Heart right ventricle (tissue), 16 donors: ENCODE measurements at places on chromosomes 12 and 14. TPM values are rescaled to one million over a fixed set of nuclear protein-coding genes. Genes with fewer than 3 reads are reported as not detected.
A peak's percentile ranks its signal among the peaks of the same experiment; 100 is the strongest.

FOXN4 gene
- total RNA-seq, result not detected

VRTN gene
- not detected for total RNA-seq

NOVA1 gene
- 1.7 TPM for total RNA-seq

MYH6 gene
- total RNA-seq, result 500 TPM

GARIN6 gene
- not detected for total RNA-seq

KRT3 gene
- total RNA-seq, result not detected

NOXRED1 gene
- 0.40 TPM for total RNA-seq

CLEC2B gene
- total RNA-seq, result 4.5 TPM

SYT1 gene
- total RNA-seq, result 0.07 TPM

SLCO1C1 gene
- 1.4 TPM for total RNA-seq

INHBE gene
- not detected for total RNA-seq

MYO1A gene
- total RNA-seq, result not detected

STAB2 gene
- 0.03 TPM for total RNA-seq

- no peak for DNase-seq
These were observed 13.0 kb downstream of the MTA1 start for GRCh38 chr14:105432657-105433056.

- DNase-seq, result no peak
These were observed 152.5 kb upstream of the TMEM132C start for GRCh38 chr12:128114485-128114884.

DNA sequence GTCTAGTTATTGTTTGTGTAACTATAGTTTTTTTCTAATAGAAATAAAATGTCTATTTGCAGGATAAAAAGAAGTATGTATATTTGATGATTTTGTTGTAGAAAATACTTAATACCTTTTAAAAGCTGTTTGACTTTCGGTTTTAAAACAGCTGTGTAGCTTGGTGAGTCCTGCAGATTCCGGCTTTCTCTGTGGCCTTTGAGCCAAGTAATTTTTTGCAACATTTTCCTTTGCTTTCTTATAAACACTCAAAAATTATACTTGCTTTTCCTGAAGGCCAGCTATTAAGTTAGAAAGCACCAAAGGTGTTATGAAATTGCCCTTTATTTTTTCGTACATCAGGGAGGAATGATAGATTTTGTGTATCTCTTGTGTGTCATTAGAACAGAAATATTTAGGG lies 63.6 kb downstream of the CRADD start:
- no peak for DNase-seq

DNA sequence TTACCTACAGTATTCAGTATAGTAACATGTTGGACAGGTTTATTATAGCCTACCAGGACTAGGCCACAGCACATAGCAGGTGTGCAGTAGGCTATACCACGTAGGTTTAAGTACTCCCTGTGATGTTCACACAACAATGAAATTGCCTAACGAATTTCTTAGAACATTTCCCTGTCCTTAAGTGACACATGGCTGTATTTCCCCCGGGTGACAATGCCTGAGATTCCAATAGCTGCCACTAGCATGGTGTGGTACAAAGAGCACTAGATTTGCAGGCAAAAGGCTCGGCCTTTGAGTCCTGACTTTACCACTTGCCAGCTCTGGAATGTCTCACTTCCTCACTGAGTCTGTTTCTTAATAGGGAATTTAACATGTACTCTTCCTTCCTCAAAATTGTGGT lies 19.7 kb downstream of the PTPN21 start:
- no peak for DNase-seq

- no peak for DNase-seq
These were observed 29.6 kb downstream of the VRK1 start for GRCh38 chr14:96826818-96827217.

GRCh38 chr12:108693186-108693730 lies 38.1 kb downstream of the CORO1C start:
- DNase-seq, result no peak

DNA sequence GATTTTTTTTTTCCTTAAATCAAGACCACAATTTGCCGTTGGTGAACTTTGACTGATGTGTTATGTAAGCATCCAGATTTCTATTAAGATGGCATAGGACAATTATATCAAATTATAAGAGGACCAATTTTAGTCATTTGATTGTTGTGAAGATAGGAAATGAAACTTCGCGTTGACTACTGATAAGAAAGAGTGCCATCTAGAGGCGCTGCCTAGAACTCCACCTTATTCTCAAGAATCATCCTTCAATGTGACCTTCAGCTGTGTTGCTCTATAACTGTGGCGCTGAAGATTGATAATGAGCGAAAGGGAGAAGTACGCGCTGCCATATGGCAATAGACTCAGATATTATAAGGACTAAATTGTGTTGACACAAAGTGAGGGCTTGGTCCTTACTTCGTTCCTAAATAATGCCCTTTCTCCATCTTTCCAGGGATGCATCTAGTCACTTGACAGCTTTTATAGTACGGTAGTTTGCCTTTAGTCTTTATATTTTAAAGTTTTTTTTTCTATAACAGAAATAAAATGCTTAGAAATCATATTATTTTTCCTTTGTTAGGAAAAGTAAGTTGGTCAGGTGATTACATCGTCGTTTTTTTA lies 350.8 kb upstream of the STXBP6 start:
- DNase-seq, result no peak

- no peak for DNase-seq
These were observed 1262.9 kb downstream of the TMEM121 start for GRCh38 chr14:106789318-106789717.

DNA sequence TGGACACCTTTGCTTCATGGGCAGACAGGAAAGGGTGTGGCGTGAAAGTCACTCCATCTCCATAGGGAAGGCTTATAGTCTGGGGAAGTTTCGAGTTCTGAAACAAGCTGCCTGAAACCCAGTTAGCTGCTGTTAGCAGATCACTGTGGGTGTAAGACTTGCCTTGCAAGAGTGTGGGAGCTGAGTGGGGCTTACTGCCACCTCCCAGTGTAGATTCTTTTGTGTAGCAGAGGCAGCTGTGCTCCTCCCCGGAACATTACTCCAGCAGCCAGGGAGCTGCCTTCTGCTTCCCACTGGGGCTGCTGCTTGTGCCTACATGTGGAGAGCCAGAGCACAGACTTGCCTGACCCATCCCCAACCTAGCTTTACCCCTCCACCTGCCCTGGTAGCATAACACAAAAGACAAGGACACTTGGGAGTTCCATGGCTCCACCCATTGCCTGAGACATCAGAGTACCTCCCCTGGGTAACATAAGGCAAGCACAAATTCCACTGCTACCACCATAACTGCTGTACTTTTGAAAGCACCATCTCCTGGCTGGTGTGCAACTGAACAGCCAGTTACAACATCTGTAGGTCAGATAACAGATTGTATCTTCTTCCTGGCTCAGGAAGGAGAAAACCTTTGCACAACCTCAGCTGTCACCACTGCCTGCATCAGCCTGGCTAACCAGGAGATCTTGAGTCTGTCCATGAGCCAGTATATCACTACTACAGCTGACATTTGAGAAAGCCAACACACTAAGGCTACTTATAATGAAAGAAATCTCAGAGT lies 69.5 kb downstream of the ADAMTS20 start:
- DNase-seq, result no peak

- DNase-seq, result no peak
These were observed 3.3 kb upstream of the SCARB1 start for GRCh38 chr12:124866883-124867400.

- no peak for DNase-seq
These were observed 48.7 kb downstream of the SETD3 start for GRCh38 chr14:99431986-99432385.

GRCh38 chr14:70735043-70735442 lies 74.3 kb downstream of the MAP3K9 start:
- no peak for DNase-seq

DNA sequence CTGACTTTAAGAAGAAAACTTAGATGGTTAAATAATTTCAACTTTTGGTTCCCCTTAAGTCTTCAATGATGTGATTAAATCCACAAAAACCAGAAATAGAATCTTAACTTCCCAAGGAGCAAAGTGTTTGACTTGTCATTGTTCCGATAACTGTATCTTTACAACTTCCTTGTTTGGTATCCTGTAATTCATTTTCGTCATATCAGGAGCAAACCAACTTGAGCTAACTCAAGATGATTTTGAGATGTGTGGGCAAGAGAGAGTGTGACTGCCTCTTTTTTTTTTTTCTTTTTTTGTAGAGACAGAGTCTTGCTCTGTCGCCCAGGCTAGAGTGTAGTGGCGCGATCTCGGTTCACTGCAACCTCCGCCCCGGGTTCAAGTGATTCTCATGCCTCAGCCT lies 25.3 kb downstream of the DRAM1 start:
- no peak for DNase-seq

DNA sequence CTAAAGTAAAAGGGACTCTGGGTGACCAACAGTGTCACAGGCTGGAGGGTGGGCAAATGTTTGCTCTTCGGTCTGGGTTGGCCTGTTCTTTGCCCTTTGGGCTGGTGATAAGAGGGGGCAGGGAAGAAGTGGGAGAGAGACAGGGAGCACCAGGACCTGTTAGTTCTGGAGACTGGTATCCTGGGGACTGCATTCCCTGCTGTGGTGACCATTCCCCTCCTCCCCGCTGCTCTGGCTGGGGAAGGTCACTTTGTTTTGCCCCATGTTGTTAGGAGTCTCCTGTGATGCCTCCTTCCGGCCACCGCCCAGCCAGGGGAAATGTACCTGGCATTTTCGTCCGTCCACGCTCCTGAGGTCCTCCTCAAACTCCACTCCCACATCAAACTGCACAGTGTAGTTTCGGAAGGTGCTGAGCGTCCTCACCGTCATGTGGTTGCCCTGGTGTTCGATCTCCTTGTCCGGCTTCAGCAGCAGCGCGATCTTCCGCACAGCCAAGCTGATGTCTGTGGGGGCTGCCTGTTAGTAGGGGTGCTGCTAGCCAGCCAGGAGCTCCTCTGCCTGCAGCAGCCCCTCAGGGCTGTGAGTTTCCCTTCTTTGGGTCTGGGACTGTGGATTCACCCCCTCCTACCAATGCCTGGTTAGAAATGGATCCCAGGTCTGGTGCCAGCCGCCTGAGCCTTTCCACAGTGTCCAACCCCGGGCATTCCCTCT lies 618 bp downstream of the RBP5 start:
- no peak for DNase-seq

DNA sequence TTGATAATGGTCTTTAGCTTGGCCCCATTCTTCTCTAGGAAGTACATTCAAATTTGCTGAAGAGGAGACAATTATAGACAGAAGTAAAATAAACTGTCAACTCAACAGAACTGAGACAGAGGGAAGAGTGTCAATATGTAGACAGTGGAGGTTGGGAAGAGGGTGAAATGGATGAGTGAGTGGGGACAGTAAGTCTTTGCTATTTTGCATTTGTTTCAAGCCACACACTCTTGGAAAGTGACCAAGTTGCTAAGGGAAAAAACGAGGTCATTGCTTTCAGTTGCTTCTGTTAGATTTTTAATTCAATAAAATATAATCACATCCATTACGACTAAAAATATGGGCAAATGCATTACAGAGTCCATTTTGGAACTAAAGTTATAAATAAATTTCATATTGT lies 47.8 kb downstream of the BTBD7 start:
- no peak for DNase-seq

DNA sequence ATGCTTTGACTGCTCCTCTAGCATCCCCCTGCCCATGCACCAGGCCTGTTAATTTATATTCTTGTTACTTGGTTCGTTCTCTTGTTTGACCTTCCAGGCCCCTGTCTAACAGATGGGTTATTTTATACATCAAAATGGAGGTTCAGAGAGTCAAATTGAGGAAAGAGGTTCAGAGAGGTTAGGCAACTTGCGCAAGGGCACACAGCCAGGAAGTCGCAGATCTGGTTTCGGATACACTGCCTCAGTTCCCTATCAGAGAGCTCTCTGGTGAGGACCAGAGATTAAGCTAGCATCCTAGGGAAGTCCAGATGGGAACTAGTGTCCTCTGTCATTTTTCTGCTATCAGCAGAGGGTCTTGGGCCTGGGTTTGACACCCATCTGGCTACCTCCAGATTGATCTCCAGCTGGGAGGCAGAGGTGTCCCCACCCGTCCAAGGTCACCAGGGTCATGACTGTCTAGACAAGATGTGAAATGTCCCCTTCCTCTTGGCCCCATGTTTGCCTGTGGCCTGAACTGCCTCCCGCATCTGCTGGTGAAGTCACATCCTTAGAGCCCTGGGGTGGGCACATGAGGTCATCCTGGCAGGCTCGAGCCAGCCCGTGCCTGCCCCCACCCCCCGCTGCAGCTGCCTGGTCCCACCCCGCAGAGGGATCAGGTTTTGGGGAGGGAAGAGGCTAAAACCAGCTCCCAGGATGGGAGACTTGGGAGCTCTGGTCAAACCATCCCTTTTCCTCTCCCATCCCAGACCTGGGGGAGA lies 84.3 kb upstream of the NCOR2 start:
- DNase-seq, result no peak

DNA sequence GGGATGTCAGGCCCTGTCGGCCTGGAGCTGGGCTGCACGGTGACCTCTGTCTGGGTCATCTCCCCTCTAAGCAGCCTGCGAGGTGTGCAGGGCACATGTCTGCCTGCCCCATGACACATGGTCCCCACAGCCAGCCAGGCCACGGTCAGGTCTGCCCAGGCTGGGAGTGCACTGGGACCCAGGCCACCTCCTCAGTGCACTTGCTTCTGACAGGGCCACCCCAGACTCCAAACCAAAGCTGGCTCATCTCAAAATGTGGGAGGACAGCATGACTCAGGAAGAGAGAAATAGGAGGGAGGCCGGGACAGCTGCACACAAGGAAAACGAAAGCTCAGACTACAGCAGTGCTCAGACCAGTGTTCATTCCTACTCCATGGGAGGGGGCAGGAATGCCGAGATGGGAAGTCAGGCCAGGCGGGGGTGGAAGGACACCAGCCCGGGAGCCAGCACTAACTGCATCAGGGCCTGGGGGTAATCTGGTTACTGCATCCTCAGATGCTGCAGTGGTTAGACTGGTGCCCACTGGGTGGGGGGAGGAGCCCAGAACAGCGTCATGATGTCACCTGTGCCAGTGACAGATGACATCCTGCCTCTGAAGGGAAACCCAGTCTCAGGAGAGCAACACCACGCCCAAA lies 4.0 kb downstream of the P2RX2 start:
- peak; percentile 53 for DNase-seq

DNA sequence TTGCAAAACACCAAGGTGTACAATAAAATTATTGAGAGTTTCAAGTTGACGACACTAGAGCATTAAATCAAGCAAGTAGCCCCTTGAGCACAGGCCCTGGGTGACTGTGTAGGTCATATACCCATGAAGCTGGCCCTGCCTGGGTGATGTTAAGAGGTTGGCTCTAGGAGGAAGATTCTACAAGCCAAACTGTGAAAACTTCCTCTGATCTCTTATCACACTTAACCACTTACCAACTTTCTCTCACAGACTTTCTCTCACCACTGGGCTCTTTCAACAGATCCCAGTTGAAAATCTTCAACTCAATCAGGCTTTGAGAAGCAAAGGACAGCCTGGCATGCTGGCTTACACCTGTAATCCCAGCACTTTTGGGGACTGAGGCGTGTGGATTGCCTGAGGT lies 186.9 kb upstream of the BTG1 start:
- no peak for DNase-seq
